ENCODE measurements at places on chromosomes 16 and 17.

GRCh38 chr17:28112181-28112580, 69.7 kb downstream of the NLK start:
- DNase-seq: no peak

DNA sequence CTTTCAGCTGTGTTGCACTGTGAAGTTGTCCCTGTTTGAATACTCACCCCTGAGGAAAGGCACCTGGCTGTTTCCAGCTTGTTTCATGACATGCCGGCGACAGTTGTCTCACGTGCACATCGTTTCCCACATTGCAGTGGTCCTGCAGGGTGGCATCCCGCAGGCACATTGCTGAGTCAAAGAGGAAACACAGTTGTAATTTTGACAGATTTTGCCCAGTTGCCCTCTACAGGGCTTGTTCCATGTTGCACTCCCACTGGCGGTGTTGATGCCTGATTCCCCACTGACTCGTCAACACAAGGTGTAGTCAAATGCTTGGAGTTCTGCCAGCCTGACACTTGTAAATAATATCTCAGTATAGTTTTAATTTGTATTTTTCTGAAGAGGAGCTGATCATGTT, 23.8 kb downstream of the EPN2 start:
- DNase-seq: no peak

- peak; percentile 49 for DNase-seq
Measured at GRCh38 chr17:42980766-42981397, 517 bp downstream of the RUNDC1 start.

DNA sequence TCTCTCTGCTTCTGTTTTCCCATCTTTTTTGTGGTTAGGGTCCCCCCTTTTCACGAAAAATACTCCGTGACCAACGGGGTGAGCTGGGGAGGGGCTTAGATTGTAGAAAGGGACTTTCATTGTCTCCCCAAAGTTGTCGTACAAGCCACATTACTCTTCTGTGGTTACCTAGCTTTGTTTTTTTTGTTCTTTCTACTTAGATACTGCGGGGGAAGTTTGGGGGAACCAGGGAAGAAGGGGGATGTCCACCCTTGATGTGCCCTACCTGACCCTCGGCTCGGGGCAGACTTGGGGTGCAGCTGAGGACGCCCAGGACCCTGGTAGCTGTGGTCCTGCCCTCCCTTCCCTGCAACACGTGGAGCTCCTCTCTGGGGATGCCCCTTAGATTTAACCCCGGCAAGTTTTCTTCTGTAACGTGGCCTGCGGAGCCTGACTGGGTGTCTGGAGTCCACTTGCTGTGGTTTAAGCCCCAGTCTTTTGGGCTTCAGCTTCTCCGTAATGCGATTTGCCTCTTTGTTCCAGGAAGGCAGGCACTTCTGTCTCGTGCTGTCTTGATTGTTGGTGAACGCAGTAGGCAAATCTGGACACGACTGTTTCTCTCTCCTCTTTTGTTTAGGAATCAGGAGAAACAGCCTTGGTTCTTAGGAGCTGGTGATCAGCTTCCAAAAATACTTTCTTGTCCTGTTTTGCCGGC, 892 bp downstream of the ABCC1 start:
- DNase-seq: peak; percentile 33

GRCh38 chr17:83103200-83103942, 24.0 kb downstream of the METRNL start:
- peak; percentile 30 for DNase-seq

All from stimulated activated CD4-positive, alpha-beta T cell treated with anti-CD3 and anti-CD28 coated beads, Interleukin-12 subunit alpha, Interleukin-12 subunit beta, amount 100 ng/mL, for 4 hours (primary cell).